ENCODE measurements at places on chromosomes 13 and 19.

DNA sequence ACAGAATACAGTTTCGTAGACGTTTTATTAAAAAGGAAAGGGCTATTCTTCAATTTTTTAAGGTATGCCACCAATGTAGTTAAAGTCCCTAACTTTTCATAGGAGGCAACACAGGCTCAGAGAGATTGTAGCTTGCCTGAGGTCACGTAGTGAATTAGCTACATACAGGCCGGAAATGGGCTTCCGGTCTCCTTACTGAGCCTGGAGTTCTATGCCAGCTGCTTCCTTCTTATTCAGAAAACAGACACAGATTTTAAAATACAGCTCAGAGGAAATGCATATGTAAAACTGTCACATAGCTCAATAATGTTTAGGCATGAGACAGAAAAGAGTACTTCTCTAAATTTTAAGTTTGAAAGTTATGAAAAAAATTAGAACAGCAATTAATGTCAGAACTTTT is 85.4 kb upstream of the TUBA3C start:
- DNase-seq, result no peak

DNA sequence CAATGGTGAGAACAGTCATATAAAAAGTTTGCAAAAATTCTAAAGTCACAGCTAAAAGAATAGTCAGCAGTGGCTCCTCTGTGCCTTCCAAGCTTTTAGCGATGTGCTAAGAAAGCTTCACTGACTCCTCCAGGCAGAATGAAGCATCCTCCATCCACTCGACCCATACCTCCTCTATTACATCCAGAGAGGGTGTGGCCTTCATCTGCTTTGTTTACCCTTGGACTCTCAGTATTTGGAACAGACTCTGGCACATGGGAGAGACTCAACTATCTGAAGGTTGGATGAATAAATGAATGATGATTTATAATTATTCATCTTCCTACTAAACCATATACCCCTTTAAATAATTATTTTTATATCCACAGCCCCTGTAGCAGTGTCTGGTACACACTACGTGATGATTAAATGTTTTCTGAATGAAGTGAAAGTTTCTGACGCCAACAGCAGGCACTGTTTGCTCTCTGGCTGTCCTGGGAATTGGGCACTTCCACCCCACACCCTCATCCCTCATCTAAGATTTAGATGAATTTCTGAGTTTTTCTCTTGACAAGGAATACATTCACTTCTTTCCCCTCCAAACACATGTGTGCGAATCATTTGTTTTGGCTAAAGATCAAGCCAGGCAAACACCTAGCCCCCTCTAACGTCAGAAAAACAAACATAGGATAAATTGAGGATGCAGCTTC is 93.9 kb downstream of the NUFIP1 start:
- DNase-seq, result no peak

DNA sequence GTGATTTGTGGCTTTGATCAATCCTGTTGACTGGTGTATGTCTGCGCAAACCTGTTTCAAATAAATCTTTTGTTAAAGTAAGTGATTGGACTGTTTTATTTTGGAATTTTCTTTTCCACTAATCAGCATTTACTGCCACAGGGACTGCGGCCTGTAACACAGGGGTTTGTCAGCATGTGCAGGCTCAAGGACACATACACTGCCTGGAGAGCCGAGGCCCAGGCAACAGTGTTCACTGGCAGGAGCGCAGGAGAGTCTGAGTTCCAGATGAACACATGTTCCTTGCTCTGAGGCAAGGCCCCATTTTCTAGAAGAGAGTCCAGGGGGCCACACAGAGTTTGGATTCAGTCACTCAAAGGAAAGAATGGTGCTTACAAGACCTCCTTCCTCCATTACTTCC is 26.0 kb downstream of the SHISA2 start:
- DNase-seq, result no peak

DNA sequence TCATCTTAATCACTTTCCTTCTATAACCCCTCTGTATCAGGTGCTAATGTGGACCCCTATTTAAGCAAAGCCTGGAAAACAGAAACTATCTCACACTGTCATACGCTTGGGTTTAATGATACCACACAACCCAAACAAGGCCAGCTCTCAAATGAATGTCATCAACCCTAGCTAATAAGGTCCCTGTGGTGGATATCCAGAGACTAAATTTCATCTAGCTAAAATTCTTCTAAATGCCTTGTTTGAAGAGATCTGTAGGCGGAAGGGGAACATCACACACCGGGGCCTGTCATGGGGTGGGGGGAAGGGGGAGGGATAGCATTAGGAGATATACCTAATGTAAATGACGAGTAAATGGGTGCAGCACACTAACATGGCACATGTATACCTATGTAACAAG is 95.5 kb downstream of the FOXO1 start:
- no peak for DNase-seq

DNA sequence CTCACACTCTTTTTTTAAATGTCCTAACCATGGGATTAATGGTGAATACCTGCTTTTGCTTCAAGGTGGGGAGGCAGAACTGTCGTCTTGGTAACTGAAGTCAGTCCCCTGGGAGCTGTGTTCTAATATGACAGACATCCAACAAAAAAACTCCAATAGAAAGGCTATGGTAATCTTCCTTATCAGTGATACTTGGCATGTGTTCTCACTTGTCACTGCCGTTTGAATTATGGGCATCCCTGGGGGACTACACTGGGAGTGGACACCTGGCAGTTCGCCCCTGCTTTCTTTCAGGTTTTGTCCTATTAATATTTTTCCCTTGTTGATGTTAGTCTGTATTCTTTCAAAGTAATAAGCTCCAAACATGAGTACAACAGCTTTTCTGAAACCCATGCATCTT is 252.6 kb downstream of the SLITRK5 start:
- no peak for DNase-seq

DNA sequence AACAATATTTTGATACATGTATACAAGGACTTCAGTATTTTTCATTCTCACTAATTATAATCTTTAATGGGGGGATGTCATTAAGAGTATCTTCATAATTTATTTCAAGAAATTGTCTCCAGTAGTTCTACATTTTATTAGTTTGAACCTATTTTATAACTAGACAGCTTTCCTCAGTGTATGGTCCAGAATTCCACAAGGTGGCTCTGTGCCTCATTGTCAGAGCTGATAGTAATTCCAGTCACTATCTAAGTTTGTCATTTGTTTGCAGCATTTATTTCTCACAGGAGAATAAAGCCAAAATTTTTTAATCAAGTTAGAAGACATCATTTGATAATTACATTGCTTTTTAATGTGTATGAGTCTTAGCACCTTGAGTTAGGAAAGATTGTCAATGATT is 1633.0 kb upstream of the PCDH20 start:
- DNase-seq, result no peak

GRCh38 chr19:6651965-6652804 is 17.8 kb downstream of the TNFSF14 start:
- DNase-seq, result no peak

GRCh38 chr13:21670883-21671619 is at the start of gene FGF9:
TSS of gene FGF9 (plus strand) at chr13:21671073. CDS start at chr13:21671913, 840 bp downstream.
- peak; percentile 69 for DNase-seq

DNA sequence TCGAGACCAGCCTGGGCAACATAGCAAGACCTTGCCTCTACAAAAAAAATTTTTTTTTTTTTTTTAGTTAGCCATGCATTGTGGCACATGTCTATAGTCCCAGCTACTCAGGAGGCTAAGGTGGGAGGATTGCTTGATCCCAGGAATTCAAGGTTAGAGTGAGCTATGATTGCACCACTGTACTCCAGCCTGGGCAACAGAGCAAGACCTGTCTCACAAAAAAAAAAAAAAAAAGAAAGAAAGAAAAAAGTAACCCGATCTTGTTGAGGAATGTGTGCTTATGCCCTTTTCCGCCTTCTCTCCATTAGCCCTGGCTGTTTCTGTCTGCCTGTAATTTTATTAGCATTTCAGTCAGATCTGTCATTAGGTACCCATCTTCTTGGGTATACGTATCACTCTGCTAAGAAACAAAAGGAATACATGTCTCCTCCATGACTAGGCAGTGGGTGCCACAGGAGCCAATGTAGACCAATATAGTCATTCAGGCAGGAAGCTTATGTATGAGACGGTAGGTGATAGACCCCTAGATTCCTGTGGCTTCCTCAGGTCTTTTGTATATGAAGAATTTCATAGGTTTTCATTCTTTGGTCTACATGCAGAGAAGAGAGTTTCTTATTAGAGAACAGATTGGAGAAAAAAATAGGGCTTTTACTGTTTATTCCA is 59.6 kb upstream of the NPAS1 start:
- no peak for DNase-seq

DNA sequence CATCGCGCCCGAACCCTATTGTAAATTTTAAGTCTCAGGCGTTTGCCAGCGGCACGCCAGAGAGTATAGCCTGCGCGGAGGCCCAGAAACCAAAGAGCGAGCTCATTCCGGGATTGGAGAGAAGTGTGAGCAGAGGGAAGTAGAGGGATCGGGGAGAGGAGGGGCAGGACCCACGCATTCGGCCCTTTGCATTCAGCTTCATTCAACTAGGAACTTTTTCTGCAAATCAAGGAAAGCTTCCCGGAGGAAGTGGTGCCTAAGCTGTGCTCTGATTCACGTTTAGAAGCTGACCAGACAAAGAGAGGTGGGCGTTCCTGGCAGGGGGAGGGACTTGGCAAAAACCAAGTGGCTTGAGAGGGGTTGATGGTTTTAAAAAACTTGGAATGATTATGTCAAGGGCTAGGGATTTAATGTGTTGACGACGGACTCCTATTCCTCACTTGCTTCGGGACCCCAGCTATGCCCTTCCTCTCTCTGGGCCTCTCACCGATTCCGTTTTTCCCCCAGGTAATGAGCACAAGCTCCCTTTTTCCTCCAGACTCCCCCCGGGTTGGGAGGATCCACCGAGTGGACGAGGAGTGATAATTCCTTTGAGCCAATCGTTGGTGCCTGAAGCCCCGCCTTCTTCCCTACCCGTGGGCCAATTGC is 811 bp upstream of the PRMT1 start:
- peak; percentile 96 for DNase-seq

DNA sequence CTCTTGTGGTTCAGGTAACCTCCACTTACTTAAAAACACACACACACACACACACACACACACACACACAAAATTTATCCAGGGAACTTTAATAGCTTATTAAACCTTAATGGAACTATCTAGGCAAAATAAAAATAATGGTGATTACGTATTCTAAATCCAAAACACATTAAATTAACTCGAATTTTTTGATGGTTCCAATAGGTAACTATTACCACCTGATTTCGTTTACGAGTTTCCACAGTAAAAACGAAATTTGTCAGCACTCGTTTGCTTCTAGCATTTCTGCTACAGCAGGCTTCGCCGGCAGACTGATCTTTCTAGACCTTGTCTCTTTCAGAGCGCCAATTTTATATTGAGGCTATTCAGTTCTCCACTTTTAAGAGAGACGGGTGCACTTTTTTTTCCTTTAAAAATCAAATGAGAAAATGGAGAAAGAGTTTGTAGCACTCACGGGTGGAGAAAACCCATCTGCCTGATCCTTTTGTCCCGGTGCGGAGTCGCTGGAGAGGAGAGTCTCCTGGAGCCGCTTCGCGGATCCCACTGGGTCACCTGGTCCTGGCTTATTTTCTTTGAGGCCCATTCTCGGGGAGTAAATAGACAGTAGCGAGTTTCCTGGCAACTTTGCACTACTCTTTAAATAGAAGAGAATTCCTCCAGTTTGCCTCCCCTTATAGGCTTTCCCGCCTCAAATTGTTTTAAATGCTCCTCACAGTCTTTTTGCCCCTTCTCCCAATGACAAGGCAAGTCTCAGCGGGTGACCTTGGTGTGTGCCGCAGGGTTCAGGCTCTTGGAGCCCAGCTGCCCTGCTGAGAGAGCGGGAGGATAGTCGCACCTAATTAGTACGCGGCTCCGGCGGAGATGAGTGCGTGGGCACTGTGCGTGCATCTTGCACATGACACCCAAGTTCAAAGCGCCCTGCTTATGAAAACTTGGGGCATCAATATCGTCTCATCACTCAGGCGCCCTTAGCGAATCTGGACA is 117.0 kb downstream of the KCNRG start:
- DNase-seq, result no peak

DNA sequence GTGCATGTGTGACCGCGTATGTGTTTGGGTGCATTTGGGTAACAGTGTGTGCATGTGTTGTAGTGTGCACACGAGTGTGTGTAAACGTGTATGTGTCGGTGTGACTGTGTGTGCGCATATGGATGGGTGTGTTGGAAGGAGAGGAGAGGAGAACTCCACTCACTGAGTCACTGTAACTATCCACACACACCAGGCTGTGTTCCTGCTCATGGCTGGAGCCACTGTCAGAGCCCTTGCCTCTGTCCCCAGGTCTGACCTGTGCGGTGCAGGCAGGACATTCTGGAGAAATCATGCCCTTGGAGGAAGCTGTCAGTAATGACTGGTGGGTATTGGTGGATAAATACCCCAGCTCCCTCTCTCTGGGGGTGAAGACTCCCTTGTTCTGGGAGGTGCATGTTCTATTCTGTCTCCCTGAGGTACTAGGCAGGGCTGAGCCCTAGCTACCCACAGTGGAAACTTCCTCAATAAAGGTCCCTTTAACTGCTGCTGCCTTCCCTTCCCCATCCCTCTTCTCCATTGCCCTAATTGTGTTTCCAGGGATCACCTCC is 48.4 kb downstream of the CYP4F22 start:
- DNase-seq, result no peak

DNA sequence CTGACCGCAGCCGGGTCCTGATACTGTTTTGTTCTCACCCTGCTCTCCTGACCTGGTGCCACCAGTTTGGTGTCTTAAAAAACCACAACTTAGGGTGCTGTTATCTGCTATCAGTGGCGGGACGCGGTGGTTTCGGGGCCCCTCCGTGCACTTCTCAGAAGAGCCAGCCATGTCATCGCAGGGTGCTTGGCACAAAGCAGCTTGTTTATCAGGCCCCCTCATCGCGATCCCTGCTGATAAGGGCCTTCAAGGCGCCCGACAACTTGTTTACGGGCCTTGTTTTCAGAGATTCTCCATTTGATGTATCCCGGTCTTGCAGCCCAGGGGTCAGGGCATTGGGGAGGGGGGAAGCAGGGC is 58.1 kb upstream of the KLF2 start:
- DNase-seq, result no peak

DNA sequence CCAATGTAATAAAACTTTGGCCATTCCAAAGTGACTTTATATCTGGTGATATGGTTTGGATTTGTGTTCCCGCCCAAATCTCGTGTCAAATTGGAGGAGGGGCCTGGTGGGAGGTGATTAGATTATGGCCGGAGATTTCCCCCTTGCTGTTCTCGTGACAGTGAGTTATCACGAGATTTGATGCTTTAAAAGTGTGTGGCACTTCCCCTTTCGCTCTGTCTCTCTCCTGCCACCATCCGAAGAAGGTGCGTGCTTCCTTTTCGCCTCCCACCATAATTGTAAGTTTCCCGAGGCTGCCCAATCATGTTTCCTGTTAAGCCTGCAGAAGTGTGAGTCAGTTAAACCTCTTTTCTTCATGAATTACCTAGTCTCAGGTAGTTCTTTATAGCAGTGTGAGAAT is 9.3 kb upstream of the NALCN start:
- DNase-seq, result no peak
